ENCODE measurements at places on chromosomes 5 and 9. TPM values are rescaled to one million over a fixed set of nuclear protein-coding genes. Genes with fewer than 3 reads are reported as not detected.

The BHMT gene
- not detected for total RNA-seq

The PELO gene
- 27.4 TPM for total RNA-seq

The KIF12 gene
- under 0.01 TPM for total RNA-seq

The TMC1 gene
- total RNA-seq = 0.85 TPM

The SPATA31E1 gene
- total RNA-seq = not detected
